NCI-H2107 (cell line): ENCODE measurements at places on chromosomes 16 and 17.

- no peak for DNase-seq
Measured at GRCh38 chr17:56297184-56297583, 143.9 kb downstream of the ANKFN1 start.

- DNase-seq: no peak
Measured at GRCh38 chr17:1616101-1616500, 12.5 kb downstream of the SLC43A2 start.

GRCh38 chr17:2369551-2370210 is 31.2 kb downstream of the MNT start:
- DNase-seq: no peak

- no peak for DNase-seq
Measured at GRCh38 chr17:17741349-17742023, 60.2 kb downstream of the RAI1 start.

- no peak for DNase-seq
Measured at GRCh38 chr17:40448213-40448638, 5.0 kb downstream of the IGFBP4 start.

GRCh38 chr16:11135464-11135973 is 120.5 kb downstream of the SOCS1 start:
- no peak for DNase-seq

DNA sequence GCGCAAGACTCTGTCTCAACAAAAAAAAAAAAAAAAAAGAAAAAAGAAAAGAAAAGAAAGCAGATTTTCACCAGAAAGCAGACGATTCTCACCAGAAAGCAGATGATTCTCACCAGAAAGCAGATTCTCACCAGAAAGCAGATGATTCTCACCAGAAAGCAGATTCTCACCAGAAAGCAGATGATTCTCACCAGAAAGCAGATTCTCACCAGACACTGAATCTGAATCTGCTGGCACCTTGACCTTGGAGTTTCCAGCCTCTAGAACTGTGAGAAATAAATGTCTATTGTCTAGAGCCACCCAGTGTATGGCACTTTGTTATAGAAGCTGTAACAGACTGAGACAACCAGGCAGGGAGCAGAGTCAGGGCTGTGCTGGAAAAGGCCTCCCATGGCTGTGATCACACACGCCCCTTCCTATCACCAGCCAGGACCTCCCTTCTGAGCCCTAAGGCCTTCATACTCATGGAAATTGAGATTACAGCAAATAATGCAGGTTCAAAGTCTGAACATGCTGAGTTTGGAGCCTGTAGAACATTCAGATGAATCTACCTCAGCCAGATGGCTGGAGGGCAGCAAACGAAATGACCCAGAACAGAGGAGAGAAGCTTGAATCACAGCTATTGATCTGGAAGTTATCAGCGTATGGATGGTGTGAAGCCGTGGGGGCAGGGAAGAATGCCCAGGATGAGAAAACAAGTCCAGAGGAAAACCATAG is 309.3 kb downstream of the SLC39A11 start:
- DNase-seq: no peak

- no peak for DNase-seq
Measured at GRCh38 chr17:53912117-53912516, 89.4 kb downstream of the KIF2B start.

- no peak for DNase-seq
Measured at GRCh38 chr17:70678889-70679288, 509.6 kb downstream of the KCNJ2 start.

- DNase-seq: peak; percentile 73
Measured at GRCh38 chr16:14564861-14565687, 65.0 kb downstream of the PARN start.
